Neural crest cell (in vitro differentiated cells): ENCODE measurements at places on chromosomes 3 and 15.
A peak's percentile ranks its signal among the peaks of the same experiment; 100 is the strongest.

- no peak for DNase-seq
Measured at GRCh38 chr3:115388811-115389210, 234.5 kb upstream of the GAP43 start.

- DNase-seq: no peak
Measured at GRCh38 chr3:78801926-78802561, 965.8 kb downstream of the ROBO1 start.

GRCh38 chr15:80695099-80695910 lies at the start of gene ABHD17C:
ABHD17C (plus strand) TSS chr15:80695310; CDS start chr15:80695430, 120 bp downstream.
- peak; percentile 50 for DNase-seq

DNA sequence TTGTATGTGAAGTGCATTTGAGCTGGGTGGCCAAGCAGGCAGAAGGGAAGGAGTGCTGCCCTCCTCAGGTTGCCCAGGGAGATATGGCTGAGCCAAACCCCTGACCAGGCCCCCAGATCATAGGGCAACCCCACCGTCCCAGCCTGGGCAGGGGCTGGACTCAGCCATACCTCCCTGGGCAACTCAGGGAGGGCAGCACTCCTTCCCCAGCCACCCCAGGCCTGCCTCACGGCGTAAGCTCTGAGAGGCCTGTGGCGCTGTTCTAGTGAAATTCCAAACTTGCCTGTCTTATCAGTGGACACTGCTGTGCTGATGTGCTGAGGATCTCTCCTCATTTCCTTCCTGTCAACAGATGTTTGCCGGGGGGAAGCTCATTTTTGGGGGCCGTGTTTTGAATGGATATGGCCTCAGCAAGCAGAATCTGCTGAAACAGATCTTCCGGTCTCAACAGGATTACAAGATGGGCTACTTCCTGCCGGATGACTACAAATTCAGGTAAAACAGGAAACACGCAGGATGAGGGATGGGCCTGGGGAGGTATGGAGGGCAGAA lies 57.6 kb upstream of the FGD5 start:
- DNase-seq: no peak

- no peak for DNase-seq
Measured at GRCh38 chr3:77526573-77527113, 486.7 kb downstream of the ROBO2 start.
